Naive thymus-derived CD4-positive, alpha-beta T cell (primary cell): ENCODE measurements at places on chromosomes 3 and 15. TPM values are rescaled to one million over a fixed set of nuclear protein-coding genes. Genes with fewer than 3 reads are reported as not detected.

Gene GOLGA8G
- not detected for total RNA-seq

Gene CAV3
- not detected in 2 replicates for total RNA-seq

Gene MITF
- 0.54 TPM for total RNA-seq

Gene GPR87
- not detected for total RNA-seq

Gene TGM4
- total RNA-seq = not detected in 2 replicates

Gene PTX3
- total RNA-seq = 0.57 TPM

Gene SLC12A6
- 122 TPM for total RNA-seq

Gene RTP3
- total RNA-seq = not detected

- no peak for DNase-seq
Measured at GRCh38 chr3:48614044-48614443, 4.6 kb upstream of the UQCRC1 start.

DNA sequence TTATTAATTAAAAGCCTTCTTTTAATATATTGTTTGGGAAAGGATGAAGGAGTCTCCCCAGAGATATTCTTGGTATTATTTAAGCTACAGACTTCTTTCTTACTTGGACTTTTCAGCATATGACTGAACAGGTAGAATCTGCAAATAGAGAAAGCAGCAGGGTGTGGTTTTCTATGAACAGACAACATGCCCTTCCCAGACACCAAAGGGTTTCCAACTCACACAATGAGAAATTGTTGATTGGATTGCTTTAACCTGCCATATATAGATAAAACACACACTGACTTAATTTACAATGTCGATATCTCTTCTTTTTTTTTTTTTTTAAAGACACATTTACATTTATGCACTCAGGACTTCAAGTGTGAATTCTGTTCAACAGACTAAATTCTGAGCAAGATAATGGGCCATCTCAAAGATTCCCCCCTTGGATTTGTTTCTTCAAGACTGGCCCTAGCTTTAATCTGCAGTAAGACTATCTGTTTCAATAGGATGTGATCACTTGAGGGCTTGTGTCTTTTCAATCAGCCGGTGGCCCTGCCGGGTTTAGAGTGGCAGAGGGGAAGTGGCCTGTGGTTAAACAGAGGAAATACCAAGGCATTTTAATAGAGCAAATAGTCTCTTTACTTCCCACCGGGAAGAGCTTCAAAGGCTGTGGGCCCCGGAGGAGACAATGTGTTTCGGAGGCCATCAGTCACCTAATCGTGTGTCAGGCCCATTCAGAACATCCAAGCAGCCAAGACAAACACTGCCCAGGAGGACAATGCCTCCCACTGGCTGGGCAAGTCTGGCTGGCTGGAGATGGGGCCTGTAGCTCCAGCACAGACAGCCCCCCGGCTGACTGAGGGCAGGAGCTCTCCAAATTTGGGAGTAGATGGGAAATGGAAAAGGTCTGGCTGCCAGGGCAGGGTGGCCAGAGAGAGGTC lies 6.1 kb downstream of the IL17RD start:
- no peak for DNase-seq

GRCh38 chr3:12394569-12395271 lies 89.6 kb upstream of the TSEN2 start:
- no peak for DNase-seq

DNA sequence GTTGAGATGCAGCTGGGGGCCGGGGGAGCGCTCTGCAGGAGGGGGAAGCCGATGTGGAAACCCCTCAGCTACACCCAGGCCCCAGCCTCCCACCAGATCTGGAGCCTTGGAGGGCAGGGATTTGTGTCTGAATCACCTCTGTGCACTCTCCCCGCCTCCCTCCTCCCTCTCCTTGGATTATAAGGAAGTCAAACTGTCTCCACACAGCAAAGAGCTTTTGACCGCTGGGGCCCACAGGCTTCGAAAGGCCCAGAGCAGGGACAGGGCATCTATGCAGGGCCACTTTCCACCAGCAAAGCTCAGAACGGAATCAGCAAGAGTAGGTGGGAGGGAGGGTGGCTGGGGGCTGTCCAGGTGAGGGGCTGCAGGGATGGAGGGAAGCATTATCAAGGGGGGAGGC lies 68.9 kb downstream of the IQSEC1 start:
- no peak for DNase-seq

DNA sequence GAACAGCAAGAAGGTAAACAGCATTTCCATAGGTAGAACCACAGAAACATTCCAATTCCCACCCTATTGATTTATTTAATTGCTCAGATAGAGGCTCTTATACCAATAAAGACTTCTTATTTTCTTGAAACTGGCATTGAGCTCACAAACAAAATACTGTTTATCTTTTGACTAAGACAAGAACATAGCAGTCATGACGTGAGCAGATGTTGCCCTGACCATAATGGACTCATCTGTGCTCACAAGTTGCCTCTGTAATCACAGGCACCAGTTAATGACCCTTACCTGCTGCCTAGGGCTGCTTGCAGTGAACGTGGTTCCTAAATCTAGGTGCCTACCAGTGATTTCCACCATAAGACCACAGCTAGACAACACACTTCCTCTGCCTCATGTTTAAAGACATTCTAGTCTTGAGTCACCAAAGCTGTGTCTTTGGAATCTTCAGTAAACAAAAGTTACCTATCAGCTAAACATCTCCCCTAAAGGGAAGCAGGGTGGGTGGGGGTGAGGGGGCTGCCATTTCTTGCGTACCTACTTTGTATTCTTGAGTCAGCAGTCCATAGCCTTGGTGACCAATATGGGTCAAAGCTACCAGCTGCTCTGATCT lies 2.1 kb downstream of the FYCO1 start:
- DNase-seq = peak; percentile 33

DNA sequence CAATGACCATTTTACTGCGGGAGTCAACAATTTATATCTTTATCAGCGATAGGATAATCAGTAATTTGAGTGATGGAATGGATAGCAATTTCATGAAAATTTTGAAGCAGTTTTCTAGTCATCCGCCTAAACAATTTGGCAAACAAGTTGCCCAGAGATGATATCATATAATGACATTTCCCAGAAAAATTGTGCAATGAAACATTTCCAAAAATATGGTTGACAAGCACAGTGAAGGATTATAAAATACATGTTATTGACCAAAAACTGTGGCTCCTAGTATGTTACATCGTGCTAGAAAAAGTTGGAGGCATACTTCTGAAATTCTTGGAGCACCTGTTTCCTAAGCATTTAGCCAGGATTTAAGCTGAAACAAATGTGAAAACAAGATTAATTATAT lies 145.1 kb downstream of the GHSR start:
- no peak for DNase-seq

DNA sequence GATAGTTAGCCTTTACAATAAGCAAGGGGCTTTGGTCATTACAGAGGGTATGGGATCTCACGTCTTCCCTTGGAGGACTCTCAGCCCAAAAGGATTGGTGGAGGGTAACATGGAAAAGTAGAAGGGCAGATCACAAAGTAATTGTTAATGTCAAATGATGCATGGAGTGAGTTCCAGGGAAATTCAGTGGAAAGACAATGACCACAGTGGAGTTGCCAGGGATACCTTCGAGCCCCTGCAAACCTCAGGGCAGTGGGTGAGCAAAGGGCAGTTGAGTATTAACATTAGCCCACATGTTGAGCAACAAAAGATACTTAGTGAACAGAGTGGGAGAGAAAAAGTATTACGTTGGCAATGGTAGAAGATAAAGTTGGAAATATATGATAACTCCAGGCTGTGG lies 593.4 kb upstream of the NR2F2 start:
- DNase-seq = no peak

GRCh38 chr15:49813625-49814024 lies 192.8 kb downstream of the DTWD1 start:
- DNase-seq = no peak

GRCh38 chr15:68930268-68931022 lies at the start of gene SPESP1:
TSS of gene SPESP1 (plus strand) at chr15:68930525. CDS start at chr15:68930654, 129 bp downstream.
- peak; percentile 44 for DNase-seq

GRCh38 chr3:50433954-50434353 lies 69.5 kb downstream of the CACNA2D2 start:
- no peak for DNase-seq

DNA sequence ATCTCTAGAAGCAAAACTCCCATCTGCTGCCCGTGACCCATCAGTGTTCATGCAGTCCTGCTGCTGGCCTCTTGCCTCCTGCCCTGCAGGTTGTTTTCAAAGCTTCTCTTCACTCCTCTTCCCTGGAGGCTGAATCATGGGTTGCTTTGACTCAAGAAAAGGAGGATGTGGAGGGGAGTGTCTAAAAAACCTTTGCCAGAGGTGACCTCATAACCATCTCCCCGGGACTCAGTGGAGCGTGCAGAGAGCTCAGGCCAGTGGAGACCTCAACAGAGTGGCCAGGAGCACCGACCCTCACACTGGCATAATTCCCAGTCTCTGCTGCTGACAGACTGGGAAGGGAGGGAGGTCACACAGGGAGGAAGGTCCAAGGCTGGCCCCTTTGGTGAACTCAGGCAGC lies 60.9 kb upstream of the ITGA11 start:
- no peak for DNase-seq

DNA sequence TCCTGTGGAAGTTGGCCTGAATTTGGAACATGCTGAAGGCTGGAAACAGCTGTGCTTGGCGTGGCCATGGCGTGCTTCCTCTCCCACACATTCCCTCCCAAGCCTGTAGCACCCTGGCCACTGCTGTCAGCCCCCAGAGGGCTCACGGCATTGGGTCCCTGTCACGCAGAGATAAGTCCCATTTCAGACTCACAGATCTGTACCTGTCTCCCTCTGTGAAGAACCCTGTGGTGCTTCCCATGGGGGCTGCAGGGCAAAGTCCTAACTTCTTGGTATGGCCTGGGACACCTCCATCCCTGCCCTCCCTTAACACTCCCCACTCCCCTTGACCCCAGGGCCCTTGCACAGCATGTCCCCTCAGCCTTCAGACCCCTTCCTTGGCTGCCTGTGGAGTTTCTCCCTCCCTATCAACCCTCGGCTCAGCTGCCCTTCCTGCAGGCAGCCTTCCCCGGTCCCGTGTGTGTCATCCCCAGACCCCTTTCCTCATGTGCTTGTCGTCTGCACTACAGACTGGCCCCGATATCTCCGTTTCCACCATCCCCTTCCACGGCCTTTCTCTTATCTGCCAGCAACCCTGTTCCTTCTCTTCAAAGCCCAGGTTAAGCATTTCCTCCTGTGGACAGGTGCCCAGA lies 28.6 kb downstream of the ABTB1 start:
- DNase-seq = no peak

DNA sequence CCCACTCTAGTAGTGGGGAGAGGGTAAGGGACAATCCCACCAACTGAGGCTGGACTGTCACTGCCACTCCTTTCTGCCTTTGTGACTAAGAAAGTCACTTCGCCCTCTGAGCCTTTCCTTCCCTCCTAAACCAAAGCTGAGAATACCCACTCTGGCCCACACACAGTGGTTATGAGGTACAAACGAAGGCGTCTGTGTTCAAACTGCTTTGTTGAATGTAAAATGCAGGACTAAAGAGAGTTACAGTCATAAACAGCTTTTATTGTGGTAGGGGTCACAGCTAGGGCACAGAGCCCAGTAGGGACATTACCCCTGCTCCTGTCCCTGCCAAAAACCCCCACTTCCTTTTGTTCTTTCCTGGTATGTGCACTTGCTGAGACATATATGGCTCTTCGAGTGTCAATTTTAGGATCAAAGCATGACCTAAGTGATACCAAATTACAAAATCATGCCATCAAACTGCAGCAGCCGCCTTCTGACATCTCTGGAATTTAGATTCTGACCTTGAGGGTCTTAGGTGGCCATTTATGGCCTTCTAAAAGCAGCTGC lies 45.1 kb downstream of the CTDSPL start:
- no peak for DNase-seq

DNA sequence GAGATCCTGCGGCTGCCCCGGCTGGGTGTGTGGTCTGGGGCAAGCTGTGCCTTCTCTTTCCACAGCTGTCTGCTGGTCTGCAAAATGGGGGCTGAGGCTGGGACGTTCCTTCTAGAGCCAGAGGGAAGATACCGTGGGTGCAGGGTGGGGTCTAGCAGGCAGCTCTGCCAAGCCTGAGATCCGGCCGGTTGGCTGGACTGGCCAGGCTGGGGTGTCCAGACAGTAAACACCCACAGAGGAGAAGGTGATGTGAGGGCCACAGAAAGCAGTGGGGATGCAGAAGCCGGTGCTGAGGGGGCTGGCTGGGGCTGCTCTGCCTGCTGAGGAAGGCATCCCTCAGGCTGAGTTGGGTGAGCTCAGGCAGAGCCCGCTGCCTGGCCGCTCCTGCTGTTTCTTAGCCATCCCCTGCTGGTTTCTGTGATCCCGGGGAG lies 46.1 kb downstream of the FBLN2 start:
- no peak for DNase-seq

DNA sequence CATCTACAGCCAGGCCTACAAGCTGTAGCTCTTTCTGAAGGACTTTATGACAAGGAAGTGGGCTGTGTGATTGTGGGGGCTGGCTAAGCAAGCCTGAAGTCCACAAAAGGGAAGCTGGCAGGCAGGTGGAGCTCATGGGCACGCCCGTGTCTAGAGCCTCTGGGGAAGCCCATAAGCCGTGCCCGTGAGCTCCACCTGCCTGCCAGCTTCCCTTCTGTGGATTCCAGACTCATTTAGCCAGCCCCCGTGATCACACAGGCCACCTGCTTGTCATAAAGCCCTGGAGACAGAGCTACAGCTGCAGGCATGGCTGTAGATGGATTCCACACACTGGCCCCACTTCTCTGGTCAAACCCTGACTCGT lies 15.2 kb downstream of the EFCC1 start:
- DNase-seq = peak; percentile 71

GRCh38 chr3:50608278-50608677 lies 3.3 kb downstream of the CISH start:
- DNase-seq = no peak

GRCh38 chr3:67290438-67290837 lies 292.3 kb downstream of the KBTBD8 start:
- DNase-seq = no peak

- DNase-seq = no peak
Measured at GRCh38 chr3:109718850-109719249, 381.5 kb upstream of the DPPA4 start.

- DNase-seq = no peak
Measured at GRCh38 chr3:95343767-95344166, 1280.9 kb downstream of the NSUN3 start.

GRCh38 chr3:156150434-156151066 lies 30.2 kb downstream of the KCNAB1 start:
- DNase-seq = peak; percentile 15

GRCh38 chr3:176581589-176581988 lies 615.7 kb downstream of the TBL1XR1 start:
- DNase-seq = no peak
